IMR-90 (cell line): ENCODE measurements at places on chromosomes 4 and X. TPM values are rescaled to one million over a fixed set of nuclear protein-coding genes. Genes with fewer than 3 reads are reported as not detected.

- DNase-seq: peak; percentile 15
These were observed 40.5 kb downstream of the CEP44 start for GRCh38 chr4:174324236-174324635.

DNA sequence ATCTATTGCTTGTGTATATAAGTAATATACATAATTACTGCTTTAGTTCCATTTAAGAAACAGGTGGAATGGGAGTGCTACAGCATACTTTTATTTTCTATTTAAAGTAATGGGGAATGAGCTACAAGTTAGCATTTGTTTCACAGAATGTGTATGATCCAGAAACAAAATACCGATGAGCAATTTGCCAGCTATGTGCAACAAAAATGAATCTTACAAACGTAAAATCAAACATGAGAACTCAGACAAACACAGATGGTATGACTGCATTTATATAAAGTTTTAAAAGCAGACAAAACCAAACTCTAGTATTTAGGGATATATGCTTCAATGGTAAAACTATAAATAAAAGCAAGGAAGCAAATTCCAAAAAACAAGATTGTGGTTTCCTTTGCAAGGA is 141.7 kb downstream of the PAPSS1 start:
- DNase-seq: peak; percentile 59

DNA sequence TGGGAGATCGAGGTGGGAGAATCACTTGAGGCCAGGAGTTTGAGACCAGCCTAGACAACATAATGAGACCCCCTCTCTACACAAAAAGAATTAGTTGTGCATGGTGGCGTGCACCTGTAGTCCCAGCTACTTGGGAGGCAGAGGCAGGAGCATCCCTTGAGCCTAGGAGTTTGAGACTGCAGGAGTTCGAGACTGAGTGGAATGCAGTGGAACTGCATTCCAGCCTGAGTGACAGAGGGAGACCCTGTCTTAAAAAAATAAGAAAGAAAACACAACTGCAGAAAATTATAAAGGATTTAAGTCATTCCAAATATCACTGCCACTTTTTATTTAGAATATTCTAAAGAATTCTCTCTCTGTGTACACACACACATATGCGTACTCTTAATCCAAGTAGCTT is 18.4 kb downstream of the HPRT1 start:
- DNase-seq: no peak

GRCh38 chr4:145734031-145734430 is 54.1 kb downstream of the C4orf51 start:
- DNase-seq: no peak

GRCh38 chr4:126742048-126742447 is 890.7 kb upstream of the INTU start:
- no peak for DNase-seq

HMGN5 gene
- total RNA-seq: 0.72 and 0.83 TPM in 2 replicates

GRCh38 chr4:111854494-111855087 is 290.7 kb upstream of the FAM241A start:
- peak; percentile 30 for DNase-seq

PDLIM3 gene
- 8.9 and 11.7 TPM in 2 replicates for total RNA-seq

DNA sequence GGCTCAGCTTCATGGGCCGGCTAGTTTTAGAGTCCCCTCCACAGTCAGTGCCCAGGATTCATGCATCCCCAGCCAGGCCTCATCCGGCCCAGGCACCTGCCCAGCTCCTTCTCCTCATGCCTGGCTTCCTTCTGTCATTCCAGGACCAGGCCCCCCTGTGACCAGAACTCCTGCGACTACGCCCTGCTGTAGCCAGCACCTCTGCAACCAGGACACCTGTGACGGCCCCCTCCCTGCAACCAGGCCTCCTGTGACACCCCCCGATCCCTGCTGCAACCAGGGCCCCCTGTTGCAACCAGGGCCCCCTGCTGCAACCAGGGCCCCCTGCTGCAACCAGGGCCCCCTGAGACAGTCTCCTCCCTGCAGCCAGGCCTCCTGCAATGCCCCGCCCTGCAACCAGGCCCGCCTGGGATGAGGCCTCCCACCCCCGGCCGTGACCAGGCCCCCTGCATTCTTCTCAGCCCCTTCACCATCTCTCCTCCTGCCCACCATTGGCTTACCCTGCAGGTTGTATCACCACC is 46.8 kb downstream of the HTRA3 start:
- no peak for DNase-seq

GRCh38 chrX:8914681-8915080 is 113.5 kb upstream of the FAM9A start:
- DNase-seq: no peak

- no peak for DNase-seq
These were observed 1.1 kb downstream of the PCDH19 start for GRCh38 chrX:100408713-100409609.

DNA sequence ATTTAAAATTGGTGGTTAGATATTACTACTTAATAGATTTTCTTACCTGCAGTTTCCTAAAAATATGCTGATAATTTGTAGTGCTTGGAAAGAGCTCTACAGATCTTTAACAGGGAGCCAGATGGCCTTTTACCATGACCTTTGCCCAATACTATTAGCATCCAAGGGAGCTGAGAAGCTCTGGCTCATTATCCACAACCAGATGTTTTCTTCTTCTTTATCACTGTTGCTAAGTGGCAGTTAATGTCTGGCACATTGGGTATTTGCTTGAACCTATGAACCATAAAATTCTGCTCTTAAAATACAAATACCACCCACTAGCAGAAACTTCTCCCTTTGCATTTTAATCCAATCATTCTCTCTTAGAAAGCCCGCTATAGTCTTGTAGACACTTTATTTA is 1480.3 kb downstream of the C4orf33 start:
- DNase-seq: no peak

STARD8 gene
- 1.6 and 1.7 TPM in 2 replicates for total RNA-seq

- DNase-seq: no peak
These were observed 512.2 kb downstream of the PDHA2 start for GRCh38 chr4:96352051-96352517.

ADH1B gene
- total RNA-seq: under 0.01 and 0.36 TPM in 2 replicates

ARSH gene
- total RNA-seq: not detected in 2 replicates

- no peak for DNase-seq
These were observed 95.1 kb downstream of the TMEM47 start for GRCh38 chrX:34562006-34562405.
